NCI-H1092 (cell line): ENCODE measurements at places on chromosomes 3 and 15.

DNA sequence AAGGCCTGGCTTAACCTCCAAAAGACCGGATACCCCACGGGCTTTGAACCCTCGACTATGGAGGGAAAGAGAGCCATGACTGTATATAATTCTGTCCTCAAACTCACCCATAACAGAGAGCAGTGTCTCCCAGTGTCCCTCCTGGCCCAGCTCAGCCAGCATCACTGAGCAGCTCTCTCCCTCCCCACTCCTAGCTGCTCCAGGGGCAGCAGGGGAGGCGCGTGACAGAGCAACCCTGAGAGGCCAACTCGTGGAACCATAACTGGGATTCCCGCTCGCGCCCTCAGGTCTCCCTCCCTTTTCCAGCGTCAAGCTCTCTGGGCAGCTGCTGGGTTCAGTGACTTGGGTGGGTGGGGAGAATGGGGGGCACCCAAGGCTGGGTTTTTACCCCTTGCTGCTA, 561 bp upstream of the CPLX3 start:
- no peak for DNase-seq

DNA sequence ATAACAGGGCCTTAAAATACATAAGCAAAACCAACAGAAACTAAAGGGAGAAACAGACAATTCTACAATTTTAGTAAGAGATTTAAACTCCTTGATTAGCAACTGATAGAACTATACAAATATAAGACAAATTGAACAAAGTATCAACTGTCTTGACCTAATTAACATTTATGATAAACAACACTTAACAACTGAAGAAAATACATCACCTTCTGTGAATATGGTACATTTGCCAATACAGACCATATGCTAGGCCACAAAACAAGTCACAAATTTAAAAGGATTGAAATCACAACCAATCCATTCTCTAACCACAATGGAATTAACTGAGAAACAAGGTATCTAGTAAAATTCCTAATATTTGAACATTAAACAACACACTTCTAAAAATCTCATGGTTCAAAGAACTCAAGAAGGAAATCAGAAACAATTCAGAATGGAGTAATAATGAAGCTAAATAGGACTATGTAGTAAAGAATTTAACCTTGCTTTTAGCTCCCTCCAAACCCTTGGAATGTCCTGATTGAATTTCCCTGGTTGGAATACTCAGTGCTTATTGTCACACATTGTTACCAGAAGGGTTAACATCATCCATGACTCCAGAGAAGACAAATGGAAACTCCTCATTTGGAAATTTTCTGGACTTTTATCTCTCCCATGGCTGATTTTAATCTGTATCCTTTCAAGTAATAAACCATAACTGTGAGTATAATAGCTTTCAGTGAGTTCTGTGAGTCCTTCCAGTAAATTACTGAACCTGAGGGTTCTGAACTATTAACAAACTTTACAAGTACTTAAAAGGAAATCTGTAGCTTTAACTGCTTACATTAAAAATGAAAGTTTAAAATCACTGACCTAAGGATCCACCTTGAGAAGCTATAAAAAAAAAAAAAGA, 88.8 kb downstream of the DLG1 start:
- DNase-seq = no peak

- no peak for DNase-seq
Measured at GRCh38 chr3:116440196-116440595, 5.1 kb downstream of the LSAMP start.

- no peak for DNase-seq
Measured at GRCh38 chr15:58465070-58465469, 33.3 kb downstream of the LIPC start.

DNA sequence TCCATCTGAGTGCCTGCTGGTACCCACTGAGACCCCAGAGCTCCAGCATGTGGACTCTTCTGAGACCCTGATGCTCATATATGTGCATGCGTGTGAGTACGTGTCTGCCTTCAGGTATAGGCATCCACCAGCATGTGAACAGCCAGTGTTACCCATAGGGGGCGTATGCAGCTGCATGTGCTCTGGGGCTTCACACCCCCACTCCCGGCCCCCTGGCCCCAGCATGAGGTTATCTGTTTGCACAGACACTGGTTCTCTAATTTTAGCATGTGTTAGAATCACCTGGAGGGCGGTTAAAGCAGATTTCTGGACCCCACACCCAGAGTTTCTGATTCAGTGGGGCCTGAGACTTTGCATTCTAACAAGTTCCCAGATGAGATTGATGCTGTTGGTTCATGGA, 824 bp upstream of the CILP start:
- DNase-seq = no peak

DNA sequence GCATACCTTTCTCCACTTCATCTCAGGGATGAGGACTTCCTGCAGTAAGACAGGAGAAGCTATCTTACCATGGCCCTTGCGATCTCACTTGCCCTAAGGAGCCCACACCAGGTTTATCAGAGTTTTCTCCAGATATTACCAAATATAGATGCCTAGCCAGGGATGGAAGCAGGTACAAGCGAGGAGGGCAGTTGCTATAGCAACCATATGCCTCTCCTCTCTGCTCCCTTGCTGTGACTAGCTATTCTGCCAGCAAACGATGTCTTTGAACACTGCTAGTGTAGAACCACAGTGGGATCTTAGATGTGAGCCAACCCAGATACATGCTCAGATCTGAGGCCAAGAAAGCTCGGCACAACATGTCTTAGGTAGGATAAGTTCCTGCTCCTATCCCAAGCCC, 33.9 kb downstream of the GRAMD2A start:
- DNase-seq = no peak
